ENCODE measurements at places on chromosomes 12 and 14.

DNA sequence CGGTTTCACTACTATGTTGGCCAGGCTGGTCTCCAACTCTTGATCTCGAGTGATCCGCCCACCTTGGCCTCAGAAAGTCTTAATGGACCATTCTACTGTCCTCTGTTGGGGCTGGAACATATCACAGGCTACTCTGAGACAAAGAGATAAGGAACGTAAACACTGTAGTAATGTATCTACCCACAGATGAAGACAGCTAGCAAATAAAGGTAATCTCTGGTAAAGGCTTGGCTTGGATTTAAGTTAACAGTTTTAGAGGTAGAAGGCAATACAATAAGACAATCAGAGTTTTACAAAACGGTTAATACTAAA, 44.6 kb upstream of the ISM2 start:
- no peak for DNase-seq

DNA sequence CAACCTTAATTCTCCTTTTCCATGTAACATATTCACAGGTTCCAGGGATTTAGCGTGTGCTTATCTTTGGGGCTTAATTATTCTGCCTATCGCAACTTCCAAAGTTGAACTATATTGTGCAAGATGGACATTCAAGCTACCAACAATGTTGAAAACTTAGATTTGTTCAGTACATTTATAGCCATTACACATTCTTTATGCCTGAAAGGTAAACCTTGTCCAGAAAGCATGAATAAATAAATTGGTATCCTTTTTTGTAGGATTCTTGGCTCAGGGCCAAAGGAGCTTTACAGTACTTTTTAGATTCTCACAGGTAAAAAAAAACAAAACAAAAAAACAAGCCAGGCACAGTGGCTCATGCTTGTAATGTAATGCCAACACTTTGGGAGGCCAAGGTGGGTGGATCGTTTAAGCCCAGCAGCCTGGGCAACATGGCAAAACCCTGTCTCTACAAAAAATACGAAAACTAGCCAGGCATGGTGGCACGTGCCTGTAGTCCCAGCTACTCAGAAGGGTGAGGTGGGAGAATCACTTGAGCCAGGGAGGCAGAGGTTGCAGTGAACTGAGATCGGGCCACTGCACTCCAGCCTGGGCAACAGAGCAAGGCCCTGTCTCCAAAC, 3.3 kb downstream of the C12orf56 start:
- no peak for DNase-seq

DNA sequence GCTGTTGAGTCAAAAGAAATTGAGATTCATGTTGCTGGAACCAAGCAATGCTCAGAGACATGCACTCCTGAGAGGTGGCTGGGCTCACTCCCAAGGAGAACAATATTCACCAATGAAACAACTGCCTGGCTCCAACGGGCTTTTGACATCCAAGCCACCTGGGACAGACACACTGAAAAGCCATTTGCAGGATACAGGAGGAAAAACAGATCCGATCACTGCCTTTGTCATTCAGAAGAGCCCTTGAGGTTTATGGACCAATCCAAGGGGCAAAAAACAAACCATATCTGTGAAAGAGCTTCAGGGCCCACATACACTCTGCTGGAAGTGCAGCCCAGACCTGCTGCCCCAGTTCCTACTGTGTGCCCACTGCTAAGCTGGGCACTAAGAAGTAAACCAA, 277.5 kb downstream of the NUAK1 start:
- DNase-seq: no peak

DNA sequence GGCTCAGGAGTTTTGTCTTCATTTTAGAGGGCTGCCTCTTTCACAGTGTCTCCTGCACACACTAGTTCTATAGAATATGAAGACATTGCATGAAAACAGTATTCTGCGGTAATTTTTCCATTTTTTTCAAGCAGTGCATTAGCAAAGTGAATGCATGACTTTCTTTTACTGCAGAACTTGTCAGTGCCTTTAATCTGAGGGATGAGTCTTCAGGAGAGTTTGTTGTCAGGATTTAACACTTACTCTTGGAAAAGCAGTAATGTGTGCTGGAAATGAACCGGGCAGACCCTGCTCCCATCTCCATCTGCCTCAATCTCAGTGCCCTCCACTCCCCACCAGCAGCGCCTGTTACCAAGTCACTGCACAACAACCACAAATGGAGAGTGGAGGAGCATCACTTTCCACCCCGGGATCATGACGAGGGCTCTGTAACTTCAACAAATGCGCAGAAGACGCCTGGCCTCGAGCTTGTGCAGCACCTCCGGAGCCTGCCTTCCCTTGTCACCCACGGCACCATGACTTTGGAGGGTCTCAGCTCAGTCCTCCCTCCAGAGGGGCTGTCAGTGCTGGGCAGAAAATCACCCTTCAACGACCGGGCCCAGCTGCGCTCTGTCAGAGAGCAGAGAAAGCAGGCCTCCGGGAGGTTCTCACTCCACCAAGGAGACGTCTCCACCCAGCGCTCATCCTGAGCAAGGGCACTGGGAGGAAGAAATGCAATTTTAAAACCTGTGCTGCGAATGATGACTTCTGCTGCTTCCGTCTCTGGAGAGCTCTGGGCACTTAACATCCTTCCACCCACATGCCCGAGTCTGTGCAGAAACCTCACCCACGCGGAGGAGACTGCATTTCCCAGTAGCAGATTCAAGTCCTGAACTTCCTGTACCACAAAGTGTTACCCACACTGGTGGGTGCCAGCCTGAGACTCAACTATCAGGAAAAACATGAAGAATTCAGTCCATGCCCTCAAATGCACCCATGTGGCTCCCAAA, 255.7 kb downstream of the ADGRD1 start:
- no peak for DNase-seq

DNA sequence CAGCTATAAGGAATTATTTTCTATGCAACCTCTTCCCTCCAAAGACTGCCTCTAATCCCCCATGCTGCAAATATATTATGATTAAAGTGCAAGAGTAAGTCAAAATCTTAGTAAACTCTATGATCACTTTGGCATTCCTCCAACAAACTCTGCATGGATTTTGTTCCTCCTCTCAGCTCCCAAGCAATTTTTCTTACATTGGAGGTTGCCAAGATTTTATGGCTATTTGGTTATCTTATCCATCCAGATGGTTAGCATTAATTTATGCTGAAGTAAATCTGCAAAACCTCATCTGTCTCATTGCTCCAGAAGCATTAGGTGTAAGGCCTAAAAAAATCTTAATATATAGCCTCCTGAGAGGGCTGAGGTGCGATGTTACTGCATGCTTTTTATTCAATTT, 228.1 kb downstream of the CHST11 start:
- no peak for DNase-seq

DNA sequence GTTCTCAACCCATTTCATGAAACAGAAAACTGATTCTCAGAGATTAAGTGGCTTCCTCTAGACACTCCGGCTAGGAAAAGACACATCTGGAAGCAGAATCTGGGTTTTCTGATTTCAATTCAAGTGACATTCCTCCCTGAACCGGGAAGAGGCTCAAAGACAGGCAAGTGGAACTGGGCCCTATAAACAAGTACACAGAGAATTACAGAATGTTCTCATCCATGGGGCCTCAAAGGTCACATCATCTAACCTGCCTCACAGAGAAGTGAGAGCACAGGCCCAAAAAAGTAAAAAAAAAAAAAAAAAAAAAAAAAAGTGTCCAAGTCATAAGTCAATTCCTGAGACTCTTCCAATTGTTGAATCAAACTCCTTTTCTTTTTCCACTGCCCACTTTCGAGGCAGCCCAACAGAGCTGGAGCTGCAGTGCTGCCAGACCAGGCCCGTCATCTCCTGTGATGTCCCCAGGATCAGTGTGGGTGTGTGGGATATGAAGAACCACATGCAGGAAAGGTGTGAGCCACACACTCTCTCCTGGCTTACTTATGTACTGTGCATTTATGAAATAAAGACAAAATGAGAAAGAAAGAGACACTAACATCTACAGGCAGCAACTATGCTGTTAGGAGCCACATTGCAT, 2.8 kb upstream of the KRT1 start:
- no peak for DNase-seq

DNA sequence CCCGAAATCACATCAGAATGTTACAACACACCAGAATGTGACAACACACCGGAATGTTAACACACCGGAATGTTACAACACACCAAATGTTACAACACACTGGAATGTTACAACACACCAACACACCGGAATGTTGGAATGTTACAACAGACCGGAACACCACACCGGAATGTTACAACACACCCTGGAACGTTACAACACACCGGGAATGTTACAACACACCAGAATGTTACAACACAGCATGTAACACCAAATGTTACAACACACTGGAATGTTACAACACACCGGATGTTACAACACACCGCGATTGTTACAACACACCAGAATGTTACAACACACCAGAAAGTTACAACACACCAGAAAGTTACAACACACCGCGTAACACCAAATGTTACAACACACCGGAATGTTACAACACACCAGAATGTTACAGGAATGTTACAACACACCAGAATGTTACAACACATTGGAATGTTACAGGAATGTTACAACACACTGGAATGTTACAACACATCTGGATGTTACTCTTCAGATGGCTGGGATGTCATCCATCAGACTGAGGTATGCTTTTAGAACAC, 21.1 kb downstream of the CHFR start:
- no peak for DNase-seq

DNA sequence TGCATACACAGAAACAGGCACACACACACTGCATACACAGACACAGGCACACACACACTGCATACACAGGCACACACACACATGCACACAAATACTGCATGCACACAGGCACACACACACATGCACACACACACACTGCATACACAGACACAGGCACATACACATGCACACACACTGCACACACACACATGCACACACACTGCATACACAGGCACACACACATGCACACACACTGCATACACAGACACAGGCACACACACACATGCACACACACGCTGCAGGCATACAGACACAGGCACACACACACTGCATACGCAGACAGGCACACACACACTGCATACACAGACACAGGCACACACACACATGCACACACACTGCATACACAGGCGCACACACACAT, 32.7 kb upstream of the BTBD6 start:
- no peak for DNase-seq

- no peak for DNase-seq
Measured at GRCh38 chr12:13024531-13024916, 19.7 kb upstream of the FAM234B start.

GRCh38 chr12:106078358-106079010, 60.3 kb downstream of the NUAK1 start:
- DNase-seq: no peak

DNA sequence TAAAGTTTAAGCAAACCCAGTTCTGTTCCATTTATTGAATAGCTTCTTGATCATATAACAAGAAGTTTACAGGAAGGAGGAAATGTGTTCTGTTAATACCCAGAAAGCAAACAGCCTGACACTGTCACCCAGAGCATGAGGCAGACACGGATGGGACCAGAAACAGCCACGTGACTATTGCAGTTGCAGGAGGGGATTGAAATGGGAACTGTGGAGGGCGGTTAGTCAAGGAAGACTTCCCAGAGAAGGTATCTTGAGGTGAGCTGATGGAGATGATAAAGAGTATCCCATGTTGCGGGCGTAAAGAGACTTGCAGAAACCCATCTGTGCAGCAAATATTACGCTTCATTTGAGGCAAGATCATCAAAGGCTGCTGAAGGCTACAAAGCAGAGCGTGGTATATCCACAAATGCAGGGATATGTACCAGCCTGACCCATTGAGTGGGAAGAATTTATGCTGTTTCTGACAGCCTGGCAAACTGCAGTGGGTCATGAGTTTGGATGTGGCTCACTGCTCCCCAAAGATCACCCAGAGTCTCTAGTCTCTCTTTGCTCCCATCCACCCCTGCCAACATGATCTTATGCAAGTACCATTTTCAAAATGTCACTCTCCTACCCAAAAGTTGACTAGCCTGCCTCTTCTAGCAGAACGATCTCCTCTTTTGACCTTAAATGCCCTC, 20.7 kb downstream of the KRT76 start:
- DNase-seq: no peak

DNA sequence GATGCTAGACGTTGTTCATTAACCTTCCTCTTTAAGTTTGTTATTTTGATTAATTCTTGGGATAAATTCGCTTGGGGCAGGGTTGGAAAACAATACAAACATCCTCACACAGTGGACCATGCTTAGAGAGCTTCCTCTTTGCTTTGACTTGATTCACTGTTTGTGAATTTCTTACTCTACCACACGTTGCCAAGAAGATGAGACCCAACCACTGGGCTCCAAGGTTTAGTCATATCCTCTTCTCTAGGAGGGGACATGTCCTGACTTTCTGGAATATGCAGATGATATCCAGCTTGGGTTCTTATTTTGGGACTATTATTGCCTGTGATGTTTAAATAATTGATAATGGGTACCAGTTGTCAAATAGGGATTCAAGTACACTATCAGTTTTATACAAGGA, 428.2 kb downstream of the ATP23 start:
- DNase-seq: no peak

GRCh38 chr14:49679271-49679670, 8.7 kb downstream of the POLE2 start:
- no peak for DNase-seq

DNA sequence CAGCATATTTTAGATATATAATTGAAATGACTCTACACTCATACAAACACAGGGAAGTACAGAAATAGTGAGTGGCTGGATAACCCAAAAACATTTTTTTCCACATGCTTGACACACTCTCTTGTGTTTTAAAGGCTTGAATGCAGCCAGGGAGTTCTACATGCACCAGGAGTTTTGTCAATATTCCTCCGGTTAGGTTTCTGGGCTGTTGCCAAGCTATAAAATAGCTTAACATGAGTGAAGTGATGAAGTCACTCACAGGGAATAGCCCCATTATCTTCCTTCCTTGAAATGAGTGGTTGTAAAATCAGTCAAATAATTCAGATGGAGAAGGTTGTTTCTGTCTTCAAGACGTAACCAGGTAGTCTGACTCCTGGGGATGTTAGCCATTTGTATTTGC, 582.7 kb downstream of the SLC6A15 start:
- DNase-seq: no peak

DNA sequence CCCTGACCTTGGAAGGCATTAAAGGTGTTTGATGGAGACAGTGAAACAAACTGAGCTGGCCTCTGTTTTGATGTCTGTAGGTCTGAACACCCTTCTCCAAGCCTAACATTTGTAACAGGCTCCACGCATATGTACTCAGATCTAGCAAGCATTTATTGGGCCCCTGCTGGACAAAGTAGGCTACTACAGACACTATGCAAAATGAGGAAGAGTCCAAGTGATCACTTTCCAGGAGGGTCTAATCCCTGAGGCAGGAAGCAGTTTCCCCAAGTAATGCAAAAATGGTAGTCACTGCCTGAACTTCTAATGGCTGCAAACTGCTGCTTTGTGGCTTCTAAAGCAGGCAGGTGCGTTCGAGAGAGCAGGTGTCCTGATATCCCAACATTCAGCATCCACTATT, 405.8 kb downstream of the MED13L start:
- DNase-seq: no peak

- no peak for DNase-seq
Measured at GRCh38 chr12:104551313-104551931, 94.7 kb downstream of the CHST11 start.

Data from stimulated activated naive CD8-positive, alpha-beta T cell treated with anti-CD3 and anti-CD28 coated beads, Interleukin-15, Interleukin-2, amounts not matched to agents 100 U/mL and 50 U/mL, for 24 hours (primary cell).